Progenitor cell of endocrine pancreas (in vitro differentiated cells): ENCODE measurements at places on chromosomes 6 and 20.
A peak's percentile ranks its signal among the peaks of the same experiment; 100 is the strongest.

DNA sequence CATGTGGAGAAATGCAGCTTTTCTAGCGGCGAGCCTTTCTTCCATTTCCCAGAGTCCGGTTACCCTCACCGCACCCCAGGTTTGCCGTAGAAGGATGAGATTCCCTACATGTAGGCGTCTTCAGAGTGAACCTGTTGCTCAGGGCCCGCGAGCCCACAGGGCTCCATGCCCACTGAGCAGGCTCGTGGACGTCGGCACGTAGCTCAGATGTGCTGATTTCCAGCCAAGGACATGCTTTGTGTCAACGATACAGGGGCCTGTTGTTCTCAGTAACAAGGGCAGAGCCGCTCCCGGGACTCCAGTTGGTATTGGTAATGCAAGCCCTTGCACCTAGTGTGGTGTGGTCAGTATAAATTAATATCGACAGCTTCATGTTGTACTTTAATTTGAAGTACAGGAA, 159.6 kb downstream of the MTHFD1L start:
- DNase-seq, result no peak

GRCh38 chr20:20295621-20296498, 72.0 kb upstream of the INSM1 start:
- no peak for DNase-seq

DNA sequence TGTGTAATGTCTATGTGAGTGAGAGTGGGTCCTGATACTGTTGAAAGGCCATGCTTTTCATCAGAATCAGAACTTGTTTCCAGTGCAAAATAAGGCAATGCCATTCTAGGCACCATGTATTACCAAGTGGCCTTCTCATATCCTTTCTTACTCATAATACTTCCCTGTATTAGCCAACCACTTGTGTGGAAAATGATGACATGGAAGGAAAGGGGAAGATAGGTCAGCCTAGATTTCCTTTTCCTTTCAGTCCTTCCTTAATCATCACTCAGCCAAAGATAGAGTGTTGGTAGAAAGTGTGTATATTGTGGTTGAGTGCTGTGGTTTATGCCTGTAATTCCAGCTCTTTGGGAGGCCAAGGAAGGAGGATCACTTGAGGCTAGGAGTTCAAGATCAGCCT, 158.6 kb upstream of the PREP start:
- DNase-seq, result no peak

DNA sequence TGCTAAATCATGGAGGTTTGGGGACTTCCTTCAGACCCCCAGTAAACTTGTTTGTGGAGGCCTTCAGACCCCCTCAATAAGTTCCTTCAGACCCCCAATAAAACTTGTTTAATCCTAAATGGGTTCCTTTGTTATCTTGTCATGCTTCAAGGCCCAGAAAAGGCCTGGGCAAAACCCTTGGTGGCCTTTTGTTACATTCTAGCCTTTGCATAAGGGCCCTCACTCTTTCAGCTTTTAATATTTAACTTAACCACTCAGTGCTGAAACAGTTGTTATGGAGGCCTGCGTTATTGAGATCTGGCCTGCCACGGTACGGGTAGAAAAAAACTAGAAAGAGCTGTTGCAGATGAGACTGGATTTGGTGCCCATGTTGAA, 4.3 kb upstream of the DYNLRB1 start:
- no peak for DNase-seq

GRCh38 chr20:4817230-4817671, 95.5 kb downstream of the PRND start:
- no peak for DNase-seq

- DNase-seq, result peak; percentile 18
Observed at GRCh38 chr6:100116411-100117194, 122.6 kb upstream of the MCHR2 start.

DNA sequence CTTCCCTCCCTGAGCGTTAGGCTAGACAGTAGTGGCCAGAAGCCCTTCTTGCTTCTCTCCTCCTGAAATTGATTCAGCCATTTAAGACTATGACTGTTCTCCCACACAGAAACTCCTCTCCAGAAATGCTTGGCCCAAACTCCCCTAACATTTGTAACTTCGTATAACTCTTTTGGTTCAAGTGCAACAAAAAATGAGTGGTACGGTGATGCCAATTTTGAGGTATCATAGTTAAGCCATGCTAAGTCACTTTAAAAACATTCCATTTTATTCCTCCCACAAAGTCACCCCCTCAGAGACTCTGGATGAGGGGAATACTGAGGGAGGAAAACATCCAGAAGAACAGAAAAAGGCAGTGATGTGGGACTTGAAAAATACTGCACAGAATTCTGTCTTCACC, 21.1 kb upstream of the ROS1 start:
- no peak for DNase-seq

- no peak for DNase-seq
Observed at GRCh38 chr6:1686117-1687098, 76.7 kb downstream of the FOXC1 start.

GRCh38 chr20:1287787-1288569, 21.9 kb downstream of the SNPH start:
- no peak for DNase-seq

- DNase-seq, result no peak
Observed at GRCh38 chr6:131745476-131745875, 34.7 kb upstream of the CTAGE9 start.

DNA sequence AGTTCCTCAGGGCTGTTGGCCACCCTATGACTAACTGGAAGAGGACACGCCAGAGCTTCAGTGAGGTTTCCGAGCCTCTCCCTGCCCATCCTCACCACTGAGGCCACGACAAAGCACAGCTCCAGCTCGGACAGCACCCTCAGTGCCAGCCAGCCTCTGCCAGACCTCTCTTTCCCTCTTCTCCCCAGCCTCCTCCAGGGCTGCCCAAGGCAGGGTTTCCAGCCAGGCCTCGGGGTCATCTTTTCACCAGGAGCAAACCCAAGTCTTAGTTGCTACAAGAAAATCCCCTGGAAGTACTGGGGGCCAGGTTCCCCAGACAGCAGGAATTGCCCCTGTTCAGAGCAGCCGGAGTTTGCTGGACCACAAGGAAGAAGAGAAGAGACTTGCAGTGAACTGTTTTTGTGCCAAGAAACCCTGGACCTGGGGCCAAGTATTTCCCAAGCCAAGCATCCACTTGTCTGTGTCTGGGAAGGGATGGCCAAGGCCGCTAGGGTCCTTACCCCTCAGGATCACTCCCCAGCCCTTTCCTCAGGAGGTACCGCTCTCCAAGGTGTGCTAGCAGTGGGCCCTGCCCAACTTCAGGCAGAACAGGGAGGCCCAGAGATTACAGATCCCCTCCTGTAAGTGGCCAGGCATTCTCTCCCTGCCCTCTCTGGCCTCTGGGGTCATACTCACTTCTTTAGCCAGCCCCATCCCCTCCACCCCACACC, 41.6 kb downstream of the PLAGL2 start:
- no peak for DNase-seq

DNA sequence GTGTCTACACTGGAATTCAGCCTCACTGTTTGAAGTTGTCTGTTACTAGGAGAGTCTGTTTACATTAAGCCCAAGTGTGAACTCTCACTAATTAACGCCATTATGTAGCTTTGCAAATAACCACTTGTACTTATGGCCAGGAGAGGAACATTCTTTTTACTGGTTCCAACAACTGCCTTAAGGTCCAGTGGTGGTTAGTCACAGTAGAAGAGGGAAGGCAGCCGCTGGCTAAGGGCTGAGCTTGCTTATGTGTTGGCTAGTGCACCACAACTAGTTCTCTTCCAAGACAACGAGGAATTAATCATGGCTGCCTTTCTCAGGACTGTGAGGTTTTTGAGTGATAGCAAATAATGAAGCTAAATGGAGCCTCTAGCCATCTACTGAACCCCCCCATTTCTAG, 14.9 kb upstream of the SLC22A23 start:
- no peak for DNase-seq

DNA sequence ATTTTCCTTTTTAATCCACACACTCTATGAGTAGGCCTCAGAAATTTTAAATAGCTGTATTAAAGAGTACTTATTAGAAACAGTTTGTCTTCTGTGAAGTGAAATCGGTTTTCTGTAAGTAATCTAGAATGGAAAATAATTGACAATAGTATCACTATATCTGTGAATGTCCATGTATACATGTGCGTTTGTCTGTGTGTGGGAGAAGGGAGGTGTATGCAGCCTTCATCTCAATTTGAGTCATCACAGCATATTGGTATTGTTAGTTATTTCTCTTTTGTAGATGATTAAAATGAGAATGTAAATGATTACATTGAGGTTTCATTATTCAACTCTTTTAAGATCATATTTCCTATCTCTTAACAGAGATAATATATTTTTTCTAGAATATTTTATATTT, 206.0 kb downstream of the EYS start:
- DNase-seq, result no peak

DNA sequence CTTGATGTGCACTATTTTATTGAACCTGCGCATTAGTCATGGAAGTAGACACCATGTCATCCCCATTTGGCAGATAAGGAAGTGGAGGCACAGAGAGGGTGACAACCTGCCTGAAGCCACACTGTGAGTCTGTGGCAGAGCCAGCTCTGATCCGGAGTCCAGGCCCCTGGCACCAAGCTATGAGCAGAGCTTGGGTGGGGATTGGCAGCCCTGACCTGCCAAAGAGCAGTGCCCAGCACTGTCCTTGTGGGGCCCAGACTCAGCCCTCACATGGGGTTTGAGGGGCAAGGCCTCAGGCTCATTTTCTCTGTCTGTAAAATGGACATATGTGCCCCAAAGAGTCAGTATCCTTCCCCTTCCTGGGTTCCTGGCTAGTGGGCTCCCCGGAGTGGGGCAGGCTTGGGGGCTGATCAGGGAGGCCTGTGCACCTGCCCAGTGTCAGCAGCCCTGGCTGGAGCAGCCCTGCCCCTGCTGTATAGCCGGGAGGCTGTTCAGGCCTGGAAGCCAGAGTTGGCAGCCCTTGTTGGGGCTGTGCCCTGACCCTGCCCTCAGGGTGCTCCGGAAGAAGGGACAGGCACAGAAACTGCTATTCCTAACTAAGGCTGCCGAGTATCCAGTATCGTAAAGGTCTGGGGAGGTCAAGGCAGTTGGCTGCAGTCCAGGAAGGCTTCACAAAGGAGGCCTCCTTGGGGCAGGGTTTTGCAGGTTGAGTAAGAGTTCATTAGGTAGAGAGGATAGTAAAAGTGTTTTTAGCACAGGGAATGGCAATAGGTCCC, 38.7 kb downstream of the TGM2 start:
- no peak for DNase-seq

DNA sequence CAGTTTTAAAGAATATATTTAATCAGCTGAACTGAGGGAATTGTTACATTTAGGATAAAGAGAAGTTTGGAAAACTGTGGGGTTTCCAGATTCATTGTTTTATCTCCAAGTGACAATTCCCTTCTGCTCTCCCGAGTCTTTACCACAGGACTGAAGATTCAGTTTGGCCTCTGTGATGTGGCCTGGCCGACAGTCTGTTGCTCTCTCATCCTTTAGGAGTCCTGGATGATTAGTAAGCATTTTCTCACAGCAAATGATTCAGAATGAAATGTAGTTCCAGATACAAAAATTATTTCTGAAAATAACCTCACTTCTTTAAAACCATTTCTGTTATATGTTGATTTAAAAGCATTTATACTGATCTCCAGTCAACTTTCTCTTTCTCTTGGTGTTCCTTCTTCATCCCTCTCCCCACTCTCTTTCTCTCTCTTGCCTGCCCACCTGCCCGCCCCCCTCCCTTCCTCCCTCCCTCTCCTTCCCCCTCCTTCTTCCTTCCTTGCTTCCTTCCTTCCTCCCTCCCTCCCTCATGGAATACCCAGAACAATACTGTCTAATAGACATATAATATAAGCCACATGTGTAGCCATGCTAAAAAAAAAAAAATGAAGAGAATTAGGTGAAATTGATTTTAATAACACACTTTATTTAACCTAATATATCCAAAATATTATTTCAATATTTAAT, 254.9 kb downstream of the PRL start:
- no peak for DNase-seq

DNA sequence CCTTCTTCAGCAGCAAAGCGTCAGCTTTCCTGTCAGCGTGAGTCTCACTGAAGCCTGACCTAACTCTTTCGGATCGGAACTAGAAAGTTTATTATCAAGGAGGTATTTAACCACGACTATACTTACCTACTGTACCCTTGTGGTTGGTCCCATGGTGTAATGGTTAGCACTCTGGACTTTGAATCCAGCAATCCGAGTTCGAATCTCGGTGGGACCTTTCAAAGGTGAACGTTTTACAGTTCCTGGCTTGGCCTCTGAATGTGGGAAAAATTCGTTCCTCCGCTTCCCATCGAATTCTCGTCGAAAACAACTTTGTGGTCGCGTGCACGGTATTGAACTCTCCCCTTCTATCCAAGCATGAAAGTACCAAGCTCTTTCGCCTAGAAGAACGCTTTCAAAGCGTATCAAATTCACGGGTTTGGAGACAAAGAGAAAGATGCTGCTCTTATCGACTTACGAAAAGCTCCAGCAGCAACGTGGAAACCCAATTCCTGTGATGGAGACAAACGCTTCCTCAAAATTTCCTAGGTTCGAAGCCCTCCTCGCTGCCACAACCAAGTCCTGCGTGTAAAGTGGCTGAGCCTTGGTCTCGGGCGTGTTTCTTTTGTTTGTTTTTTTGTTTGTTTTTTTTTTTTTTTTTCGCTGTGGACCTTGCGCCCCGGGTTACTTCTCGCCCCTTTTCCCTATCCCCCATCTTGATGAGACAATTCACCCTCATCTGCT, 63.7 kb downstream of the GPX5 start:
- peak; percentile 30 for DNase-seq

GRCh38 chr20:22080985-22081384, 375.5 kb downstream of the PAX1 start:
- no peak for DNase-seq

GRCh38 chr6:152233547-152234320, 403.4 kb downstream of the SYNE1 start:
- DNase-seq, result no peak

GRCh38 chr20:44074252-44075151, 112.5 kb downstream of the JPH2 start:
- DNase-seq, result no peak

GRCh38 chr6:37077905-37078296, 72.4 kb downstream of the FGD2 start:
- DNase-seq, result no peak

- no peak for DNase-seq
Observed at GRCh38 chr6:169933251-169933821, 181.9 kb downstream of the ERMARD start.

- no peak for DNase-seq
Observed at GRCh38 chr6:37103169-37104039, 66.5 kb upstream of the PIM1 start.

DNA sequence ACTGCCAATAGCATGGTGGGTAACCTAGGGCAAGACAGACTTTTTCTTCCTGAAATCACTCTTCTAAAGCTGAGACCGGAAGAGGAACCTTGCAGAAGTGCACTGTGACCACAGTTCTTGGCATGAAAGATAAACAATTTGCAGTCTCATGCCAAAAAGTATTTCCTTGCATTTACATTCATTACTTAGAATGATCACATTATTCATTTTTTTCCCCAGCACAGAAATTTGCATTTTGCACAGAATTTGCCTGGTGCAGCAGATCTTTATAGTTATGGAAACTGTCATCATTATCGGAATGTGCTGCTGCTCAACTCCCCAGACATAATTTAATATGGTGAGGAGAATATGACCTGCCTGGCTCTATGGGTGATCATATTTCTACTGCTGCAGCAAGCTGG, 42.2 kb upstream of the EDN3 start:
- no peak for DNase-seq

- DNase-seq, result no peak
Observed at GRCh38 chr6:75331151-75331550, 46.6 kb upstream of the TMEM30A start.

- DNase-seq, result no peak
Observed at GRCh38 chr20:57849121-57849520, 139.3 kb upstream of the PMEPA1 start.

GRCh38 chr6:14550822-14551221, 433.2 kb downstream of the CD83 start:
- no peak for DNase-seq
